NCI-H524 (cell line): ENCODE measurements at places on chromosomes 5 and 9.

DNA sequence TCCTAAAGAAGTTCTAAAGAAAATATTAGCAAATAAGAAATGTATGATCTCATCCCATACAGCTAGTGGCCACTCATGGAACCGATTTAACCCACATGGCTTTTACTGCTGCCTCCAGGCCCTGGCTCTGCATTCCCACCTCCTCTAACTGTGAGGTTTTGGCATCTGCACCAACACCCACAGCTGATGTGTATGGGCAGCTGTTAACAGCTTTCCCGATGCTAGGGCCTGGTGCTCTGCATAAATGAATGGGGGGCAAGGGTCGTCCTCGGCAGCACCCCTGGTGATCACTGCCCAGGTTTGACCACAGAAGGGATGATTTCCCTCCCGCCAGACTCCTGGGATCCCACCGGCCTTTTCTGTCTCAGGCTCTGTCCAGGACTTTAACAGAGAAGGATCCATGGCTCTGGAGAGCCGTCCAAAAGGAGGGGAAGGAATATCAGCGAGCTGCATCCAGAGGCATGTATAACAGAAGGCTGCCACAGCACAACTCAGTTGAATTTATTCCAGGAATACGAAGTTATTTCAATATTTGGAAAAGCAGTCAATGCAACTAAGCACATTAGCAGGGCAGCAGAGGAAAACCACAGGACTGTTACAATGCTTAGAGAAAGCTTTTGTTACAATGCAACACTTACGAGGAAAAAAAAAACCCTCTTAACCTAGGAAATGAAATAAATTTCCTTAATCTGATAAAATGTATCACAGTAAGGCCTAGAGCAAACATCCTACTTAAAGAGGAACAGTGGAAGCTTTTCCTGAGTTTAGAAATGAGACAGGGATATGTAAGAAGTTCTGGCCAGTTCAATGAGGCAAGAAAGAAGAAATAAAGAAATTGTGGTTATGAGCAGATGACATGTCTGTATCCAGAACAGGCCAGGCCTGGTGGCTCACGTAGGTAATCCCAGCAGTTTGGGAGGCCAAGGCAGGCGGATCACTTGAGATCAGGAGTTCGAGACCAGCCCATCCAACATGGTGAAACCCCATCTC, 63.1 kb downstream of the NACC2 start:
- DNase-seq, result no peak

DNA sequence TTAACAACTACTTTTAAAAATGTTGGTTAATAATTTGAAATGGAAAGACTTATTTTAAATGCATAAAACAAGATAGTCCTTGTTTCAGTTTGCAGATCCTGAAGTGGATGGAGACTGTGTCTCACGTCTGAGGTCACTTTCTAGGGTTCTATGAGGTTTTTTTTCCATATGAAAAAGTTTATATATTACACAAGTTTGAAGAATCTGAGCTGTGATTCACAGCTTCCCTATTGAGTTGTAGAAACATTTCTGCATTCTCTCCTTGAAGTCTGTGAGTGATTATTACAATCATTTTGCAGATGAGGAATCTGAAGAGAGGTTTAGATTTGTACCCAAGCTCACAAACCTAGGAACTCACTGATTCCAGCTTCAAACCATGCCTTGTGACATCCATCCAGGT, 442.5 kb upstream of the KLF4 start:
- DNase-seq, result no peak

DNA sequence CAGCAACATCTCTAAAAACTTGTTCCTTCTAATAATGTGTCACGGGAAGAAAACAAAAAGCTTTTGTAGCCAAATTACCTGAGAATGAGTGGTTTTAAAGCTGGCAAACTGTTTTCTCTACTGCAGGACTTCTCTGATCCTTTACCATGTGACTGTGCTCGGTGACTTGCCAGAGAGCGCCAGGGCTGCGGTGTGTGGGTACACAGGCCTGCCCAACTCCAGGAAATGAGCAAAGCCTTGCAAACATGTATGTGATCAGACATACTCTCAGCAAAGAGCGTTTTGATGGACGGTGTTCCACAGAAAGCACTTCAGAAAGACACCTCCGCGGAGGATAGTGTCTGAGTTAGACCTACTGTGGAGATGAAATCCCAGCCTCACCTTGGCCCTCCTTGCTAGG, 157.3 kb downstream of the SPOCK1 start:
- no peak for DNase-seq

DNA sequence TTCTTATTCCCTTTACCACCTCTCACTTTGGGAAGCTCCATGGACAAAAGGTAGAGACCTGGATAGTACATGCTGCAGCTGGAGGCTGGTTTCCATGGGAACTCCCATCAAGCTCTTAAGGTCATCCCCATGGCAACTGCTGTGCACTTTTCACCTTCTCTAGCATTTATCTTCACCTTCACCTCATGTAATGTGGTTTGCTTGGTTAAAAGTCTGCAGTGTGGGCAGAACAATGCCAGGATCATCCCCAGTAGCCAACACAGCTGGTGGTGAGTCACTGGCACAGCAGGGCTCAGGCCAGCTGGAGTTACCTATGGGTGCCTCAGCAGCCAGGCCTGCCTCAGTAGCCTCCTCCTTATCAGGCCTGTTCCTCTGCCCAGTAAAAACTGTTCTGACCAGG, 210.5 kb downstream of the GRIA1 start:
- DNase-seq, result no peak

DNA sequence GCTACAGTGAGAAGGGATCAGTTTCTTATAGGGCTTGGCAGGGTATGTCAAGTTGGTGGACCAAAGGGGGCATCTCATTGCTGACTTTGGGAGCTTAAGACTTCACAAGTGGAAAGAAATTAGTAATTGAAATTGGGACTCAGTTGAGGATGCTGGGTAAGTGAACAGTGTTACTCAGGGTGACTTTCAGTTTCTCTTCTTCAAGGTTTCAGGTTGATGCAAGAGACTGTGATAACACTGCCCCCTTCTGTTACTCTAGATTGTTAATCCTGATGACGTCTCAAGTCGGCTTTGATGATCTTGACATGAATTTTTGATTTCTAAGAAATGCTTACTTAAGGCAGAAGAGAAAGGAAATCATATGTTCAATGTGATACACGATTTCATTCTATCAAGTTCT, 21.3 kb downstream of the KCTD16 start:
- peak; percentile 44 for DNase-seq

GRCh38 chr5:672329-673160, 20.6 kb downstream of the TPPP start:
- peak; percentile 66 for DNase-seq

DNA sequence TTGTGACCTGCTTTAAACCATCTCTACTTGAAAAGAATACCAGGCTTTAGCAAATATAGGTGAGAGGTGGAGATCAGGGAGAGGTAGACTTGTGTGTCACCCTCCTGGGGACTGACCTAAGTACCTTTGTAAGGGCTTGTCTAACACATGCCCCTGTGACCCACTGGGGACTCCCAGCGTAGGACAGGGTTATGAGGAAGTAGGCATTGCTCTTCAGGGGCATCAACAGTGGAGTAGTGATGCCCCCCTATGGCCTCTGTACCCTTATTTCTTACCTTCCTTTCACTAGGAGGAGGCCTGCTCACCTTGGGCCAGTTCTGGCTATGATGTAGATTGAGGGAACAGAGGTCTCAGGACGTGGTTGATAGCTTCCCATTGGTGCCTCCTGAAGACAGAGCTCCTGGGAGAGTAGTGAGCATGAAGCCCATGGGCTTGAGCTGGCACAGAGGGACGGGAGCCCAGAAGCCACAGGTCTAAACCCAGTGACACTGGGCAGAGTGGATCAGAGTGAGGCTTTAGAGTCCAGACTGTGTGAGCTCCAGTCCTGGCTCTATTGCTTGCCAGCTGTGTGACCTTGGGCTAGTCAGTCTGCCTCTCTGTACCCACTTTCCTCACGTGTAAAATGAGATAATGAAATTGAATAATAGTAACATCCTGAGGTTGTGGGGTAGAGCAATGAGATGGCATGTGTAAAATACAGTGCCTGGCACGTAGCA, 191.7 kb downstream of the AOPEP start:
- DNase-seq, result no peak

DNA sequence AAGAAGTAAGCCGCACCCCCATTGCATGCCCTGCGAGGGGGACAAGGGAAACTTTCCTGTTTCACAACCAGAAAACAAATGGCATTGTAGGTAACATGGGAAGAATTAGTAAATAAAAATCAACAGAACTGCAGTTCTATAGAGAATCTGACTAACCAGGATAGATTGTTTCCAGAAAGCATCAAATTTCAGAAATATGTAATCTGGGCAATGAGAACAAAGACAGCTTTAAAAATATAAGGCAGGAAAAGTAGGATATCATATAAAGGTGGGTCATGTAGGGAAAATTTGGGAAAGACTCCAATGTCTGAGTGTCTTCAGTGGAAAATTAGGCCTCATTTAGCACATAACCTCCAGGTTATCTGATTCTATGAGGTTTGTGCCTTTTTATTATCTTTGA, 58.3 kb upstream of the RANBP6 start:
- DNase-seq, result no peak

DNA sequence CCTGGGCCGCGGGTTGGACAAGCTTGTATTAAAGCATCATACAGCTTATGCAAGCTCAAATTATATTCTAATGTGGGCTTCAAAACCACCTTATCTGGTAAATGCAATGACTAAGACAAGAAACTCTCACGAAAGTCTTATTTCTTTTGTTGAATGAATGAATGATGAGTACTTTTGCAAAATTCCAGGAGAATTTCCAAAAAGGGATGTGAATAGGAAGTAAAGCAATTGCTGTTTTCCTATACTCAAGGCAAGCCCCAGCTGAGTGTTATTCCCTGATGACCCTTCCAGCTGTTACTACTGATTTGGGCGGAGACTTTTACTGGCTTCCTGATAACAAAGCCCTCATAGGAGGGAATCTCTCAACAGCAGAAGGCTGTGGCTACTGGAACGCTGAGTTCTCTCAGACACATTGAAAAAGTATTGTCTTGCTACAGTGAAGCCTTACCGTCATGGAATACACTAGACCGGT, 162.8 kb downstream of the SREK1 start:
- peak; percentile 45 for DNase-seq

- no peak for DNase-seq
These were observed 90.8 kb downstream of the LHX2 start for GRCh38 chr9:124102363-124102762.

GRCh38 chr5:37436146-37436934, 57.2 kb downstream of the WDR70 start:
- DNase-seq, result no peak

DNA sequence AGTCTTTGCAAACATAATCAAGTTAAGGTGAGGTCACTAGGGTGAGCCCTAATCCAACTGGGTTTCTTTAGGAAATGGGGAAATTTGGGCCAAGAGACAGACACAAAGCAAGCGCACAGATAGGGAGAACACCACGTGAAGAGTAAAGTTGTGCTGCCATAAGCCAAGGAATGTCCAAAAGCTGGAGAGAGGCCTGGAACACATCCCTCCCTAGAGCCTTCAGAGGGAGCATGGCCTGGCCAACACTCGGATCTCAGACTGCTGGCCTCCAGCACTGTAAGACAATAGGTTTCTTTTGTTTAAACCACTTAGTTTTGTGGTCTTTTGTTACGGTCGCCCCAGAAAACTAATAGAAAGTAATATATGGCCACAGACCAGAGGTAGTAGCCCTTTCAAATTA, 8.1 kb upstream of the ROR2 start:
- no peak for DNase-seq

- no peak for DNase-seq
These were observed 10.2 kb upstream of the AUH start for GRCh38 chr9:91371894-91372293.

DNA sequence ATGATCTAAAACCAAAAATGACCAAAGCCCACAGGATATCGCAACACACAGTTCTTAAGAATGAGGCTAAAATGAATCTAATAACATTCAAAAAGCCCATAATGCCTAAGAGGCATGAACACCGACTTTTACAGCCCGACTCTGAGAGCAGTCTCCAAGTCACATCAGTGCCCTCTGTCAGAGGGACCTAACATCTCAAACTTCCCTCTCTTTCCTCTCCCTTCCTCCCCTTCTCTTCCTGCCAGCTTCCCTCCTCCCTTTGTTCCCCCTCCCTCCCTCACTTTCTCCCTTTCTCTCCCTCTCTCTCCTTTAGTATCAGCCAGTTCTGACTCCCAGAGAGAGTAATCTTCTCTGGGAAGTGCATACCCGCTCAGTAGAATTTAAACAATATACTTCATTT, 154.4 kb downstream of the GLIS3 start:
- no peak for DNase-seq

- DNase-seq, result no peak
These were observed 30.8 kb upstream of the SLC12A2 start for GRCh38 chr5:128052780-128053179.

- no peak for DNase-seq
These were observed 203.5 kb upstream of the IER5L start for GRCh38 chr9:129381481-129381957.

DNA sequence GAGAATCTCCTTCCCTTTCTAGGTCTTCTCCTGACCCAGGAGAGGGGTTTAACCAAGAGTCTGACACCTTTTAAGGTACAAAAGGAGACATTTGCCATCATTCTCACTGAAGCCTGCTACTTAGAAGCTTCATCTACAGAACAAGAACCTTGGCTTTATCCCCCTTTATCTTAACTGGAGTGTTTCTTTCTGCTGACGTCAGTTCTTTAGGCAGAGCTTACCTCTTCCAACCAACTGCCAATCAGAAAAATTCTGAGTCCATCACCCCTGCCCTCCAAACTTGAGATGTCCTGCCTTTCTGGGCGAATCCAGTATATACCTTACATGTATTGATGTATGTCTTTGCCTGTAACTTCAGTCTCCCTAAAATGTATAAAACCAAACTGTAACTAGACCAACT, 37.2 kb downstream of the PLEKHG4B start:
- DNase-seq, result no peak

DNA sequence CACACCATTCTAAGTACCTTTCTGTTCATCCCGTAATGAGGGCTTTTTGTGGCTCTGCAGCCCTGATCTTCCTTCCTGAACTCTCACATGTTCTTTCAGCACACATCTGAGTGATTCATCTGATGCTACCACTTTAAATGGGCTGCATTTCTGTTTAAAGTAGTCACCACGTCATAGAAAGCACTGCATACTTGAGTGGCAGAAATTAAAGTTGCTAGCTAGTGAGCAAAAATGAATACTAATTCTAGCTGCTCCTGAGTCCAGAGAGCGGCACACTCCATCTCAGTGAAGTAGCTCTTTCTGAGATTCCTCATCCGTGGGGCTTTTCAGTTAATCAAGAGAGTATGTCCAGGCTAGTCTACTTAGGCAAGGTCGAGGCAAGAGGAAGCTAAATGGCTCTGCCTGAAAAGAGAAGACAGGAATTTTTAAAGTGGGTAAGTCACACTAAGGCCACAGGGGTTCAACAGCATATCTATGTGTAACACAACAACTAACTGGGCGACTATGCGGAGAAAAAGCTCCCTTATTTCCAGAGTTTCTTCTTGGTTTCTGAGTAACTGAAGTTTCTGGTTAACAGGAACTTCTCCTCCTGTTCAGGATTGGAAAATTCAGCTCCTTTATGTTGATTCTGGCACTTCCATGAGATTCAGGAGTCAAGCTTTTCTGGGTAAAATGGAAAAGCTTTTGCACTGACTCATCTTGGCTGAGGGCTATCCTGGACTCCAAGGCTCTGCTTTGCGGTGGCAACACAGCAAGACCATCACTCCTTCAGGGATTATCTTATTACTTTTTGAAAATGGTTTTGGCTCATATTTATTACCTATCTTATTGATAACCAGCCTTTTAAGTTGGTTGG, 109.5 kb downstream of the TAF11L14 start:
- DNase-seq, result no peak

- DNase-seq, result no peak
These were observed 96.3 kb downstream of the PCDH1 start for GRCh38 chr5:141781910-141782309.

- no peak for DNase-seq
These were observed 28.5 kb upstream of the SLC6A3 start for GRCh38 chr5:1473746-1474145.
